ENCODE measurements at places on chromosomes 12 and 14. TPM values are rescaled to one million over a fixed set of nuclear protein-coding genes. Genes with fewer than 3 reads are reported as not detected.

The TAS2R8 gene
- total RNA-seq = 0.43 TPM

- no peak for DNase-seq
Observed at GRCh38 chr14:105139212-105139825, 29.3 kb downstream of the JAG2 start.

GRCh38 chr12:127083008-127083949 lies 1183.7 kb upstream of the TMEM132C start:
- peak; percentile 78 for DNase-seq

The DGKA gene
- total RNA-seq = 34.8 TPM

The AKAP3 gene
- 1.3 TPM for total RNA-seq

- no peak for DNase-seq
Observed at GRCh38 chr14:97594306-97594705, 797.1 kb downstream of the VRK1 start.

- no peak for DNase-seq
Observed at GRCh38 chr12:68499616-68500015, 111.1 kb upstream of the RAP1B start.

GRCh38 chr12:40192704-40193255 lies 32.0 kb upstream of the LRRK2 start:
- DNase-seq = no peak

- peak; percentile 21 for DNase-seq
Observed at GRCh38 chr12:101823891-101824290, 6.9 kb downstream of the GNPTAB start.

Measured in fibroblast of villous mesenchyme (primary cell).